Stimulated activated CD4-positive, alpha-beta T cell treated with anti-CD3 and anti-CD28 coated beads, TNF-alpha, amount 100 ng/mL, for 1 hour (primary cell): ENCODE measurements at places on chromosomes 5 and 9.

DNA sequence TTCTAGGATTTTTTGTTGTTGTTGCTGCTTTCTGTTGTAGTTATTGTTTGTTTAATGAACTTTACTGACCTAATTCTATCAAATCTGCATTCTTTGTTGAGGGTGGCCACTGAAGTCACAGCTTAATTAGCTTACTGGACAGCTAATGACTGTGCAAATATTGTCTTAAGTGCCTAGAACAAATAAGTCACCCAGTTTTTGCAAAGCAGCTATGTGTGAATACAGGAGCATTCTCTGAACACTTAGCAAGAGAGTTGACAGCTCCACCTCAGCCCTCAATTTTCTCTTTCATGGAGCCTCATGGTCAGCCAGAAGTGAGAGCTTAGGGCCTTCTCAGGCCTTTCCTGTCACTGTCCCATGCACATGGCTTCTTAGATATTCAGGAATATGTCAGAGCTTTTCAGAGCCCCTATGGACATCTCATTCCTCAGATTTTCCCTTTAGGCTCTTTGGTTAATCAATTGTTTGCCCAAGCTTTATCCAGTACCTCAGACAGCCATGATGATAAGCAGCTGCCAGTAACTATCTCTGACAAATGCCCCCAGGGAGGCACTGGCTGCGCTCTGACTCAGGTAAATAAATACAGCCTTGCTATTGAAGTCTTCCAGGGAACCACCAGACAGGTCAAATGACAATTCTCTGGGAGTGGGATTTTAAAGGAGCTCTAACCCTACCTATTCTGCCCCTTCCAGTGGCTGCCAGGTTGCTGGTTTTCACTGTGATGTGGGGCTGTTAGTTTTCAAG lies 241.4 kb upstream of the IL12B start:
- no peak for DNase-seq

GRCh38 chr5:131570757-131571156 lies 64.3 kb downstream of the RAPGEF6 start:
- DNase-seq, result no peak

DNA sequence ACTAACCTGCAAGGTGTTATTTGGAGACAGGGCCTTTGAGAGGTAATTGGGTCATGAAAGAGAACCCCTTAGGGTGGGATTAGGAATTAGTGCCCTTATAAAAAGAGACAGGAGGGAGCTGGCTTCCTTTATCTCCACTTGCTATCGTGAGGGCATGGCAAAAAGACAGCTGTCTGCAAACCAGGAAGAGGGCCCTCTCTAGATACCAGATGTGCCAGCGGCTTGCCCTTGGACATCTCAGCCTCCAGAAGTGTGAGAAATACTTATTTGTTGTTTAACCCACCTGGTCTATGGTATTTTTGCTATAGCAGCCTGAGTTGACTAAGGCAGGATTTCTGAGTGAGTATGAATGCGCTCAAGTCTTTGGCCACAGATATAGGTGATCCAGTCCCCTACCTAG lies 978 bp upstream of the RGS14 start:
- DNase-seq, result no peak

DNA sequence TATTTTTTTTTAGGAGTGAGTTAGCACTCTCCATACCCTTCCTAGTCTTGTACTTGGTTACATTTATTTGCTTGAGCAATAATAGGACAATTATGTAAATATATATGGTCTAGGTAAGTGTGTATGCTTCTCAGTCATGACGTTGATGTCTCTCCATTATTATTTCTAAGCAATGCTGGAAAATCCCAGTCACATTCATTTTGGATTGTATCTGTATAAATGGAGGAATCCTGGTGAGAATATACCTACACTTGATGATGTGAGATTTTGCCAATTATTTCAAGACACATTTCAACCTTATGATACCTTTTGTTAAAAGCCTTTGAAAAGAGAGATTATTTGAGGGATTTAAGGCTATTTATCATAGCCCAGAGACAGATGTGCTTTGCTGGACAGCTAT lies 2244.5 kb upstream of the WWC1 start:
- DNase-seq, result no peak

- DNase-seq, result no peak
Observed at GRCh38 chr9:133760713-133761290, 22.6 kb upstream of the SARDH start.

GRCh38 chr5:178271231-178271630 lies 38.6 kb upstream of the PHYKPL start:
- DNase-seq, result no peak

DNA sequence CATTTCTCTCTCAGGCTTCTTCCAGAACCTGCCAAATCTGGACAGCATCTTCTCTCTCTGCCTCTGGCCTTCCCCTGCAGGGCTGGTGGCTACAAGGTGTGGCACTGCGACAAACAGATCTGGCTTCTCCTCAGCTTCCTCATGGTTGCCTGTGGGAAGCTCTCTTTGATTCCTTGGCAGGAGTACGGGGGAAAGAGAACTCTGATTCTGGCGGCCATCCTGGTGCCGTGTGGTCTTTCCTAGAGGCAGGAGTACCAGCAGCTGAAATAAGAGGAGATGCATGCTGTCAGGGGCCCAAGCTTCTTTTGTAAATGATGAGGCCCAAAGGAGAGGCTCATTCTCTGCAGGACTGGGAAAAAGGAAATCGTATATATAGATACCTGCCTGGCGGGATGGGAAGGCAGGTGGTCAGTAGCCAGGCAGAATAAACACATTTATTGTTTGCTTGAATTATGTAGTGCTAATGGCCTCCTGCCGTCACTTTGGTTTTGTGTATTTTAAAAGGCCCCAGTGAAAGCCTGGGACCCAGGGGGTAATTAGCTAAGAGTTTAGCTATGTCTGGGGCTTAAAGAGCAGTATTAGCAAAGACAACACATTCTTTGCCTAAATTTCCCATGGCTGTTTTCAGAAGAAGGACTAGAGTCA lies at the start of gene CER1:
CER1 (minus strand) TSS at position 343 of the 645 bp plus-strand sequence; CDS start at position 282, 61 bp downstream.
- no peak for DNase-seq

DNA sequence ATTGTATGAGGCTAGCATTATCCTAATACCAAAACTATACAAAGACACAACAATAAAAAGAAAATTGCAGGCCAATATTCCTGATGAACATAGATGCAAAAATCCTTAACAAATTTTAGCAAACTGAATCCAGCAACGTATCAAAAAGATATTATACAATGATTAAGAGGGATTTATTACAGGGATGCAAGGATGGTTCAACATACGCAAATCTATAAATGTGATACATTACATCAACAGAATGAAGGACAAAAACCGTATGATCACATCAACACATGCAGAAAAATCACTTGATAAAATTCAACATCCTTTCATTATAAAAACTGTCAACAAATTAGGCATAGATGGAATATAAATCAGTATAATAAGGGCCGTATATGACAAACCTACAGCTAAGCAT lies 27.1 kb upstream of the ARL15 start:
- DNase-seq, result no peak

DNA sequence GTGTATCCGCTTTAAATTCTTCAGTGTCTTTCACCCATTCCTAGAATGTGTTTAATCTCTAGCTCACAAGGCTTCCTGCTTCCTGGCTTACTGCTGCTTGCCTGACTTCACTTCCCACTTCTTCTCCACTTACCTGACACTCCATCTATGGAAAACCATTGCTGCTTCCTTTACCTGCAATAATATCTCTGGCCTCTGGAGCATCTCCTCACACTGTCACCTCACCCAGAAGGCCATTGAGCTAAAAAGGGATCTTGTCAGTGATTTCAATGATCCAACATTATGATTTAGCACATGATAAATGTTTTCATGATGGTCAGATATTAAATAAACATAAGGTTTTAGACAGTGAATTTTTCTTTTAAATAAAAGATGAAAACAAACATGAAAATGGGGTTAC lies 281.1 kb downstream of the MRPS30 start:
- no peak for DNase-seq

DNA sequence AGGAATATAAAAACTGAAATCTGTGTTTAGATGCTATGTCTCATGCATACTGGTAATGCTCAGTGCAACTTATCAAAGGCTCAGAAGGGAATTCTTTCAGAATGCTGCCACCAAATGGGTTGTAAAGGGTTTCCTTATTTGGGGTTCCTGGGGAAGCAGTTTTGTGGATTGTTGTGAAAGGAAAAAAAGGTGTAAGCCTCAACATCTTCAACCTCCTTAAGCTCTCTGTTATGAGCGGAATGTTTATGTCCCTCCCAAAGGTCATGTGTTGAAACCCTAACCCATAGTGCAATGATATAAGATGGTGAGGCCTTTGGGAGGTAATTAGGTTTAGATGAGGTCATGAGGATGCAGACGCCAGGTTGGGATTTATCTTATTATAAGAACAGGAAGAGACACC lies 41.6 kb downstream of the GNA14 start:
- no peak for DNase-seq

DNA sequence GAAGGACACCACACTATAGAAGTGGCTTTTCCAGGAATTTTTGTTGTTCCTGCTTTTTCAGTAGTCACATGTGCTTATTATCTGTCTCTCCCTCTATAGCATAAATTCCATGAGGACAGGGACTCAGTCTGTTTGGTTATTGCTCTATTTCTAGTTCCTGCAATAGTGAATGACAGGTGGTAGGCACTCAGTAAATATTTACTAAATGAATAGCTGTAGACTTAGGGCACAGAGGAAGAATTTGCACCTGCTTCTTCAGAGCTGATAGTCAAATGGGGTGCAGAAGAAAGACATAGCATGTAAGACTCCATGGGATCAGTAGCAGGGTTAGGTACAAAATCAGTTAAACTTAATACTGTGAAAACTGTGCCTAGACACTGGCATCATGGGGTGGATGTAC lies 580.2 kb downstream of the CCDC171 start:
- no peak for DNase-seq

- DNase-seq, result no peak
Observed at GRCh38 chr9:30382271-30382670, 2002.2 kb upstream of the ACO1 start.

GRCh38 chr5:6718161-6718681 lies 5.0 kb downstream of the TENT4A start:
- no peak for DNase-seq

DNA sequence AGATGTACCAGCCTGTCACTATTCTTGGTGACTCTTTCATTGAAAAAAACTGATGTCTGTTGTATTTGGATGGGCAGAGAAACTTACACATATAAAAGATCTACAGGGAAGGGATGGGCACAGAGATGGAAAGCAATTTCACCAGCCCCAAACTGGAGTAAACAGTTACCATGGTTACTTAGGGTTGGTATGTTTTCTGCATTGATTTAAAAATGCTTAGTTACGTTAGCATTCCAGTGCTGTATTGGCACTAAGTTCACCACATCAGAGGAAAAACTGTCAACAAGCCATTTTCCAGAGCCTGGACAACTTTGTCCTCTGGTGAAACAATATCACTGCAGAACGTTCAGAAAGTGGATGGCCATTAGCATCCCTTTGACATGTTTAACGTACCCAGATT lies 28.0 kb downstream of the MARCHF3 start:
- DNase-seq, result no peak

GRCh38 chr9:23743036-23743435 lies 83.0 kb downstream of the ELAVL2 start:
- DNase-seq, result no peak

DNA sequence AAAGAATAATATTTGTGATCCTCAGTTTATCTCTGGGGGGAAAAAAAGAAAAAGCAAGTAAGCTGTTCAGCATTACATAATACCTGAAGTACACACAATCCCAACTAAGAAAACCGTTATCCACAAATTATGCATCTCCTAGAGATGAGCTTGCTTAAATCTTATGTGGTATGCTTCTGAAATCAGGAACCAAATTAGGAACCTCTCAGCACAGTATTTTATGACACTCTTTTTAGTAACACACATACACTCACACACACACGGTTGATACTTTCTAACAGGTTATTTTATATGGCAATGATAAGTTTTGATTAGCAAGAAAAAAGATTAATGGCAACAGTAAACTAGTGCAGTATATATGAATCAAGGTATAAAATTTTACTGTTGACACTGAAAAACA lies 1.2 kb upstream of the ZNF510 start:
- DNase-seq, result no peak

DNA sequence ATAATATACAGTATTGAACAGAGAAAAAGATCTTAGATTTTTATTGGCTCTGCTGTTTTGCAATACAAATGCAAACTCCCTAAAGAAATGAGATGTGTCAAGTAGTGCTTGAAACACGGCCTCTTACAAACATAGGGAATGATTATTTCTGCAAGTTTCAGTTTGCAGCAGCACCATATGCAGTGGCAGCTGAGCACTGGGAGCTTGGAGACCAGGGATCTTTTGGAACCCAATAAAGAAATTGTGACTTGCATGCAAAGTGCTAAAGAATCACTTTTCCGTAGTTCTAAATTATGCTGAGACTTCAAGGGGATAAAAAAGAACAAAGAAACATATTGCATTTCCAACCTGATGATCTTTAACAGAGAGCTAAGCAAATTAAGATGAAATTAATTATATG lies 674.6 kb upstream of the ZNF608 start:
- DNase-seq, result no peak

- DNase-seq, result no peak
Observed at GRCh38 chr9:125794708-125795107, 47.5 kb downstream of the PBX3 start.

- DNase-seq, result no peak
Observed at GRCh38 chr5:38718771-38719391, 126.9 kb upstream of the OSMR start.

DNA sequence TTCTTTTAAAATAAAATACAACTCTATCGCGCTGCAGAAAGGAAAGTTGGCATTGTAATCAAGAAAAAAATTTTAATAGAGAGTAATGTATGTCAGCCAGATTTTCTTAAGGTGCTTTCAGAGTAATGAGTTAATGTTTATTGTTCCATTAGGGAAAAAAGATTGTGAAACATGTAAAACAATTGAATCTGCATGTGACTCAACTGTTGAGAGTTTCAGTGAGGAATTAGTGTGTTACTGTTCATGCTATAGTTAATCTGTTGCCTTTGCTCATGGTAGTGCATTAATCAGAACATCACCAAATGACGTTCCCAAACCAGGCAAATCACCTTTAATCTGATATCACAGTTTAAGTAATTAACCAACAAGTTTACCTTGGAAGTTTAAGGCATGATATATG lies 600.5 kb downstream of the NR2F1-AS1 start:
- no peak for DNase-seq

DNA sequence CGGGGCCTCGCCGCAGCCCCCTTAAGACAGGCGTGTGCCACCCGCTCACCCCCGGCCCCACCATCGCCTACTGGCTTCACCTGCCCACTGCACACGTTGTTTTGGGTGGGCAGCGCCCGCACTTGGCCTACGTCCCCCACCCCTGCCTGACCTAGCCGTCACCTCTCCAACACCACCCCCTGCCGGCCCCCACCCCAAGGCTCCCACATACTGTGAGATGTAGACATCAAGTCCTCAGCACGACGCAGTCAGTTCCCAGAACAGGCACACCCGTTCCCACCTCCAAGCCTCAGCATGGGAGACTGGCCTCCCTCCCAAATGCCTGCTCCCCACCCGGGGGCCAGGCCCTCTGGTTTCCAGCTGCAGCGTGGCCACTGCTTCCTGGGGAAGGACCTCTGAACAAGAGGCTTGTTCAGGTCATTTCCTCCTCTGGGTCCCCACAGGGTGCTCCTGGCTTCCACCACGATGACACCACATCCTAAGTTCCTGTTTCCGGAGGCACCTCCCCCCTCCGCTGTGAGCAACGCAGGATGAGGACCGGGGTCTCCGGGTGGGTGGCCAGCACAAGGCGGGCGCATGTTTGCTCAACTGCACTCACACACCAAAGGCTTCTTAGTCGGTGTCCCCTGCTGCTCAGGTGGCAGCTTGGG lies 11.3 kb downstream of the DBN1 start:
- no peak for DNase-seq

GRCh38 chr5:167638816-167639215 lies 652.6 kb upstream of the WWC1 start:
- no peak for DNase-seq

GRCh38 chr9:32579706-32580331 lies 6.9 kb upstream of the NDUFB6 start:
- peak; percentile 40 for DNase-seq
